ENCODE measurements at places on chromosomes 1 and 21.

- DNase-seq = no peak
Observed at GRCh38 chr1:83762416-83762815, 236.5 kb downstream of the TTLL7 start.

DNA sequence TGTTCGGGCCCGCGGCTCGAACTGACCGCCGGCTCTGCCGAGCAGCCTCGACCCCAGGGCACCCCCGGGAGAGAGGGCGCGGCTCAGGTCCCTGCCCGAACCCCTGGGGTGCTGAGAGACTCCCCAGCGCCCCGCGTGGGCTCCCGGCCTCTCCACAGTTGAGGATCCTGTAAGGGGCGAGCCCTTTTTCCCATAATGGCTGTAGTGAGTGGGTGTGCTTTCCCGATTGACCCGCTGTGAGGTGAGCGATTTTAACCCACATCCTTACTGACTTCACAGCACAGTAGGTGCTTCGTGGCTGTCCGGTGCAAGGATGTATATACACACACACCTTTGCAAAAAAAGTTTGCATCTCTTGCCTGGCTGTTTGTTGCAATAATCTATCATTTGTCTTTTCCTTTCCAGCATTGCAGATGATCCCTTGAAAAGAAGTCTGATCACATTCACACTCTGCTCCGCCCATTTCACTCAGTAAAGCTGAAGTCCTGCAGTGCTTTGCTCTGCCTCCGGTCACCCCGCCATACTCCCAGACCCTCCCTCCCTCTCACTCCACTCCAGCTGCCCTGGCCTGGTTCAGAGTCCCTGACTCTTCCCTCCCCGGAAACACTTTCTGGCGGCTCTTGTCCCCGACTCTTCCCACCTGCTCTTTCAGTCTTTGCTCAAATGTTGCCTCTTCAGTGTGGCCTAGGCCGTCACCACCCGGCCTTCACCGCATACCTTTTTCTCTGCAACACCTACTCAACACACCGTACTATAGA lies 955 bp upstream of the UBE2G2 start:
- DNase-seq = no peak

GRCh38 chr1:40810927-40811326 lies 27.3 kb downstream of the KCNQ4 start:
- DNase-seq = no peak

- no peak for DNase-seq
Observed at GRCh38 chr1:31792541-31792940, 23.3 kb downstream of the SPOCD1 start.

GRCh38 chr1:14970115-14970798 lies 183.3 kb upstream of the TMEM51 start:
- no peak for DNase-seq

DNA sequence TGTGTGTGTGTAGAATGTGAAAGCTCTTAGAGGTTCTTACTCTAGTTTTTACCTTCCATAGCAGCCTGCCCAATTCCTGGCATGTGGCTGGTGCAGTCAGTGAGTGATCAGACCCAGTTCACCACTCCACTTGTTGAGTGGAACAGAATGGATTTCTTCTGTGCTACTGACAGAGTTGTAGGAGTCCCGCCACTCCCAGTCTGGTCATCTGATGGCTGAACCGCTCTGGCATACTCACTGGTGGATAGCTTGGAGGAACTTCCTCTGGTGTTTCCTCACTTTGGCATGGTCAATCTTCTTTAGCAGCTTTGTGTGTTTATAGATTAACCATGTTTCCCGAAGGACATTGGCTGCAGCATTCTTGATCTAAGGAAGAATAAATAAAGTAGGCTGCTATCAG lies 106.7 kb upstream of the ADAR start:
- no peak for DNase-seq

DNA sequence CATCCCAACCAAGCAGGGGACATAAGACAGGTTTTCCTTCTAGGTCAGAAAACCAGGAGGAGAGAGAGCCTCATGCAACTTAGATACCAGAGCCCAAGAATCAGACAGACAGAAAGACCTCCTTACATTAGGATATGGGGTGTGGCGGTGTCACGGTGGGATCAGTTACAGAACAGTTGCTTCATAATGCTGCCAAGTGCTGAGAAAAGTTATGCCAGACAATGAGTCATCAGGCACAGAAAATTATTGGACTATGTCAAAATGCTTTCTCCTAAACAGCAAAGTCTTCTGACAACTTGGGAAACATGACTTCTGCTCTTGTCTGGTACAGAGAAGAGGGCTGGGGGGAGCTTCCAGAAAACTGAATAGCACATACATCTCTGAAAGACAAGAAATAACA lies 1120.2 kb upstream of the TMPRSS15 start:
- DNase-seq = no peak

DNA sequence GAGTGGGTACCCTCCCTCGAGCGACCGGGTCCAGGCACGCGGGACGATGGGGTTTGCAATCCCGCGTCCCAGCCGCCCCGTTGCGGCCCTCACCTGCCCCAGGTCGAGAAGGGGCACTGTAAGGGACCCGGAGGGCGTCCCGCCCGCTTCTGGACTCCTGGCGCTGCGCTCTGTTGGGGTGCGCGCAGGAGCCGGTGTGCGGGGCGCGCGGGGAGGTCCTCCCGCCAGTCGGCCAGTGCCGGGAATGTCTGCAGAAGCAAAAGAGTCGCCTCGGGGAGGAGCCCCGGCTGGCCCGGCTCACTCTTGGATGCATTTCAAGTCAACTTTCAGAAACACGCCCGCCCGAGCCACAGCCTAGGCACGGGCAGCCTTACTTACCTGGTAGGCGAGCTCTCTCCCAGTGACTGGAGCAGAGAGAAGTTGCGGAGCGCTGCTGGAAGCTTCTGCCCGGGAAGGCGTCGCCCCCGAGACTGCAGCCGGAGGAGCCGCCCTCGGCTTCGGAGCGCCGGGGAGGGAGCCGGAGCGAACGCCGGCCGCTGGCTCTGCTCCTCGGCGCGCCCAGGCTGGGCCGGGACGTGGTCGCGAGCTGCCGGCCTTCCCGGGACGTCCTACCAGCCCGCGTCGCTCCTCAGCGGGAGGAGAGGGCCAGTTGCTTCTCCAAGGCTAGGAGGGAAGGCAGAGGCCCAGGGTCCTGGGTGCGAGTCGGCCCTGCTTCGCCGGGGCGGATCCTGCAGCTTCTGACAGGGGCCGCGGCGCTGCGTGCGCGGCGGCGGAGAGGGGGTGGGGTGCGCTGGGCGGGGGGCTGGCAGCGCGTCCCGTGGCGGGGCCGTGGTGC lies at the start of gene LMX1A:
Gene LMX1A, minus strand, starts transcription at position 739 of the 835 bp plus-strand sequence. CDS start 1,156 bp downstream, outside the sequence.
- no peak for DNase-seq

- DNase-seq = no peak
Observed at GRCh38 chr1:61585714-61586113, 139.2 kb downstream of the TM2D1 start.

DNA sequence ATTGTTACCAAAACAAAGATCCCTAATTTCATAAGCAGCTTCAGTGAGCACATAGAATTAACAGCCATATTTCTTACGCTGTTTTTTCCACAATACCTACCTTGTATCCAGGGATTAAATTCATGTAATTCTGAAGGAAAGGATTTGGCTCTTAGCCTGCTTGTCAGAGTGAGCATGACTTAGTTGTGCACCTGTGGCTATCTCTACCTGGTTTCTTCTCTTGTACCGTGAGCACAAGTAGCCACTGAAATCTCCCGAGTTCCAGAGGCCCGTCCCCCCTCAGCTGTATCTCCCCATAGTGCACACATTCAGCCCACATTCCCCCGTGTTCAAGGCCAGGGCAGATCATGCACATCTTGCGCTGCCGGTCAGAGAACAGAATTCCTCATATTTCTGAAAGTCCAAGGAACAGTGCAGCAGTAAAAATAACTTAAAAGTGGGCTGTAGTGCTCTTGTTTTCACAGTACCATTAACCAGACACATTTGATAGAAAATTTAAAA lies 2.3 kb downstream of the TENT5C start:
- no peak for DNase-seq

GRCh38 chr21:34202553-34203372 lies 129.4 kb downstream of the MRPS6 start:
- DNase-seq = no peak

DNA sequence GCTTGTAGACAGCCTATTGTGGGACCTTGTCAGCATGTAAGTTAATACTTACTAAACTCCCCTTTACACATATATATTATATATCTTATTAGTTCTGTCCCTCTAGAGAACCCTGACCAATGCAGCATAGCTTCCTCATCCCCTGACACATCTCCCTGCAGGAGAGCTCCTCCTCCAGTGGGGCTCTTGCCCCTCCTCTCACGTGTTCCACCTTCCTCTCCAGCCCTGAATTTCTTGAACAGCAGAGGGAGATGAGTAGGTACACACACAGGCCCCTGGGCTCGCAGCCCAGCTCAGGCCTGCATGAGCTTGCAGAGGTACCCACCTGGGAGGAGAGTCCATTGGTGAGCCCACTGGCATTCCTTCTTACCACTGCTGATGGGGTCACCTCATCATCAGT lies 27.3 kb upstream of the GOLT1A start:
- no peak for DNase-seq

GRCh38 chr1:182397653-182398393 lies 2.6 kb downstream of the TEDDM1 start:
- DNase-seq = no peak

GRCh38 chr1:247914941-247915662 lies 5.0 kb upstream of the OR2T8 start:
- DNase-seq = no peak

GRCh38 chr1:244952940-244953339 lies 88.6 kb upstream of the HNRNPU start:
- no peak for DNase-seq

DNA sequence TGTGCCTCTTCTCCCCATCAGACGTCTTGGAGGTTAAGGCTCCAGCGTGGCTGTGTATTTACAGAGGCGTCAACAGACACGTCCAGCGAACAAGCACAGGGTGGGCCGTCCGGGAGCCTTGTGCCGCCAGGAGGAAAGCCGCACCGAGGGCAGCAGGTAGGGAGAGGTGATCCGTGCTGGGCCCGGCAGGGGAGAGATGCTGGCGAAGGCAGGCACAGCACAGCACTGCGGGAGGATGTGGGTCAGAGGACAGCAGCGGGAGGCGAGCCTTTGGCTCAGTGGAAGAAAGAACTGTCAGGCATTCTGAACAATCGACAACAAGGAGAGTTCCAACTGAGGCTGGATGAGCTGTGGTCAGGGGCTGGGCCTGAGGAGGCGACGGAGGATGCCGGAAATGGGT lies 144.1 kb upstream of the TNR start:
- no peak for DNase-seq

GRCh38 chr1:13543451-13544220 lies 29.8 kb upstream of the LRRC38 start:
- no peak for DNase-seq

GRCh38 chr1:115649964-115650363 lies 8.2 kb downstream of the VANGL1 start:
- DNase-seq = no peak

GRCh38 chr1:175865041-175865766 lies 121.8 kb upstream of the TNR start:
- no peak for DNase-seq

- peak; percentile 17 for DNase-seq
Observed at GRCh38 chr1:2801535-2802291, at the start of gene TTC34. Gene TTC34, minus strand, starts transcription at chr1:2801693. Its CDS starts 866 bp downstream, at chr1:2800827.

DNA sequence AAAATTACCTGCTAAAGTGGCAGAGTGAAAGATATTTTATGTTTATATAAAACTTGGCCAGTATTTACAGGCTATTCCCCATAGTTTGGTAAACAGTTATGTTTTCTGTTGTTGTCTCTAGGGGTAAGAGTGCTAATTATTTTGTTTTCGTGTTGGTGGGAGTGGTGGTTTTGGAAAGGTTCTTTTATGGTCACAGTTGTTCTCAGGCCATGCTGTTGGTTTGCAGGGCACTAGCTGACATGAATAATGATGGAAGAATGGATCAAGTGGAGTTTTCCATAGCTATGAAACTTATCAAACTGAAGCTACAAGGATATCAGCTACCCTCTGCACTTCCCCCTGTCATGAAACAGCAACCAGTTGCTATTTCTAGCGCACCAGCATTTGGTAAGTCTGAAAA lies 92.5 kb downstream of the ITSN1 start:
- DNase-seq = no peak

DNA sequence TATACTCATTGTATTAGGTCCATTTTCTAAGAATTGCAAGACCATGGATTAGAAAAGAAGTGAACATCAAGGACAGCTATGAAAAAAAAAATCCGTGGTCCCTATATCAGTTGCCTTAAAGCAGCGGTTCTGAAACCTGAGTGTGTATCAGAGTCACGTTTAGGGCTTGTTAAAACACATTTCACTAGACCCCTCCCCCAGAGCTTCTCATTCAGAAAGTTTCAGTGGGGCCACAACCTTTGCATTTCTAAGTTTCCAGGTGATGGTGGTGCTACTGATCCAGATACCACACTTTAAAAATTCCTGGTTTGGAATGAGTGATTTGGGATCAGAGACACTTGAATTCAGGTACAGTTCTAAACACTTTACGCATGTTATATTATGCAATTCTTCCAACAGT lies 96.1 kb upstream of the PRMT6 start:
- DNase-seq = no peak

- DNase-seq = no peak
Observed at GRCh38 chr21:43894206-43894577, 29.2 kb downstream of the AGPAT3 start.

DNA sequence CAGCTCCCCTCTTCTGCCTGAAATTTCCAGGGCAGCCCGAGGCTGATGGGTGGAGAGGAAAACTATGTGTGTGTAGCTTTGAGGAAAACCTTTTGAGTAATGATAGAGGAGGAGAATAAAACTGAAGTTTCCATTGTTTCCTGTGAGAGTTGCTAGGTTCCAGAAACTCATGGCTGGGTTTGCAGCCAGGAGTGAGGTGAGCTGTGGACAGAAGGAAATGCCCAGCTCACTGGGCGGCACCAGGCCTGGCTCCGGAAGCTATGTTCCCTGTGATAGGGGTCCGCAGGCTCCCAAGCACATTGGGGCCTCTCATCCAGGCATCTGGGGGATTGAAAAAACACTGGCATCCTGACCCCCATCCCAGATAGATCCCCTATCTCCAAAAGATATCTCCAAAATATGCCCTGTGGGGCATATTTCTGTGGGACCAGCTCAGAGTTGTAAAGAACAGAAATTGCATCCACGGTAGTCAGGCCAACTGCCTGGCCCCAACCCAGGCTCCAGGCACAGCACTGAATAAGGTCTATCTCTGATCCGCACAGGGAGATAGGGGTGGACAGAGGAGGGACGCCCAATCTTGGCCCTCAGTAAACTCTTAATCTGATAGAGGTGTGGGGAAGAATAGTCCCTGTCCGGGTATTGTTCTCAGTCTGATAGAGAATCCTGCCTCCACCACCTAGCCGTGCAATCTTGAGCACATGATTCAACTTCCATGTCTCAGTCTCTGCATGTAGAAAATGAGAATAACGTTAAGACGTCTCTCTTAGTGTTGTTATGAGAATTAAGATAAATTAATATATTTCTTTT lies 1.8 kb upstream of the HSPG2 start:
- no peak for DNase-seq

DNA sequence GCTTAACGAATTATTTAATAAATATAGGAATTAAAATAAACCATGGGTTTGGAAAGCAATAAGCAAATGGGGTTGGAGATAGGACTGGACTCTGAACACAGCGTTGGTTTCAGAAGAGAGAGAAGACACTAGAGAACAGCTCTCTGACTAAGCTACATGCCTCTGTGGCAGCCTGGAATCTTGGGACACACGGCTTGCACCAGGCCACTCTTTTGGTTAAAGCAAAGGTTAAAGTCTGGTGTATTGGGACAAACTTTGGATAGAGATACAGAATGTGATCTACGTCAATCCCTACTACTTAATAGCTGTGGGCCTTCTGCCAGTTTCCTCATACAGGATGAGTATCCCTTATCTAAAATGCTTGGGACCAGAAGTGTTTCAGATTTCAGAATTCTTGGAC lies 49.7 kb upstream of the HSD17B7 start:
- no peak for DNase-seq

Measured in effector CD4-positive, alpha-beta T cell (primary cell).